ENCODE measurements at places on chromosomes 1 and 21.

- no peak for DNase-seq
These were observed 4.4 kb downstream of the AVPR1B start for GRCh38 chr1:206112600-206113301.

GRCh38 chr21:18716578-18717138 is 313.1 kb upstream of the TMPRSS15 start:
- no peak for DNase-seq

- no peak for DNase-seq
These were observed 24.2 kb downstream of the ZBTB18 start for GRCh38 chr1:244075247-244075722.

DNA sequence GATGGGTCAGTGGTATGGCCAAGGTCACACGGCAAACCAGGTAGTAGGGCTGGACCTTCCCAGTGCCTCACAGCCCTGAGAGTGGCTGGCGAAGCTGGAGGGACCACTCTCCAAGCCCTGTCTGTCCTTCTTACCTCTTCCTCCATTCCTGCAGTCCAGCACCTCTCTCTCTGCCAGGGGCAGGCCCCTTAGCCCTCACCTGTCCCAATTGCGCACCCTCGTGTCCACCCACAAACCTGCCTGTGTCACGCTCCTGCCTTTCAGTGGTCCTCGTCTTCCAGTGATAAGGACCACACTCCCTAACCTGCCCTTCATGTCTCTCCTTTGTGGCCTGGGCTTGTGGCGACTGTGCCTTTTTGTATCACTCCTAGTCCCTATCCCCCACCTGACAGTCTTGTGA is 3.4 kb downstream of the PODN start:
- DNase-seq = no peak

GRCh38 chr1:151817353-151817730 is 12.1 kb upstream of the LINGO4 start:
- DNase-seq = no peak

GRCh38 chr1:204584699-204585372 is 68.6 kb downstream of the MDM4 start:
- DNase-seq = no peak

Data from cortex of kidney (tissue), 1 donor.